Esophagus squamous epithelium (tissue), 5 donors: ENCODE measurements at places on chromosomes 2 and 18.

GRCh38 chr2:40394031-40394430 is 57.9 kb downstream of the SLC8A1 start:
- H3K4me3 ChIP-seq = no peak overlapping the region
- no peaks in the 10 kb centered on the region for H3K27me3 ChIP-seq
- DNase-seq = no peak
- H3K36me3 ChIP-seq = no peaks in the 10 kb centered on the region

DNA sequence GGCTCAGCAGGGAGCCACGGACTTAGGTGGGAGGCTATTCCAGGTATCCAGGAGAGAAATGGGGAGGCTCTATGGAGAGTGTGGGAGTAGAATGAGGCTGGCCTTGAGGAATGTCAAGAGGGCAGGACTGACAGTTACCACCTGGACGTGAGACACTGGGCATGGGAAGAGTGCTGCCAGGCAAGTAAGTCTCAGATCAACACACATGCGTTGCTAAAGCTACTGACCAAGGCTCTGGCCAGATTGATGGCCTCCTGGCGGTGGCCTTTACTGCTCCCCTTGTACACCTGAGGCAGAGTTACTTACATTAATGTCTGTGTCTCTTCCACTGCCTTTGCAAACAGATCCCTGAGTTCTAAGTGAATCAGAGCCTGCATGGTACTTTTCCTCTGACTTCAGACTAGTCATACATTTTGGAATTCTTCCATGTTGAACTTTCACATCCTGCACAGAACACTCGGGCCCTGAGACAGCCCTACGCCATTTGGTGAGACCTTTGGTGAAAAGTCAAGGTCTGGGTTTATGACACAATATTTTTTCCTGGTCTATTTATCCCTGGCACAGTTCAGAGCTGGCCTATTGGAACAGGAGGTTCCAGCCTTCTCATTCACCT is 398.8 kb upstream of the TRIB2 start:
- peaks cover 9% of the 10 kb centered on the region for H3K4me1 ChIP-seq
- DNase-seq = no peak
- H3K4me3 ChIP-seq = no peak overlapping the region

DNA sequence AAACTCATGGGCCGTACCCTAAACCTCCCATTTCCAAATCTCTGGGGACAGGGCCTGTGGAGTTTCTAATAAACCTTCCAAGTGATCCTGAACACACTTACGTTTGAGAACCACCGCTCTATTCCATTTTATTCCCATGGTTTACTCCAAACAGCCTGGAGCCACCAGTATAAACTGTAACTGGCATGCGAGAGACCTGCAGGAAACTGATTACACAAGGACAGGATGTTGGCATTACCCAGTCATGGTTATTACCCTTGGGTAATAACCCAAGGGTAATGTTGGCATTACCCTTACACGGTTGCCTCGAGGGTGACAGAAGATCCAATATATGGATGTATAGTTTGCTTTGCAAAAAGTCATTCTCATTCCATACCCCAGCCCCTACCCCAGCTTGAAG is 37.0 kb upstream of the YPEL5 start:
- no peak for DNase-seq
- no peak overlapping the region for H3K4me3 ChIP-seq
- no peaks in the 10 kb centered on the region for H3K4me1 ChIP-seq
- no peaks in the 10 kb centered on the region for H3K36me3 ChIP-seq

GRCh38 chr2:24791452-24791851 is 1.7 kb downstream of the PTRHD1 start:
- DNase-seq = no peak
- peaks cover 4% of the 10 kb centered on the region for H3K4me1 ChIP-seq
- no peaks in the 10 kb centered on the region for H3K27me3 ChIP-seq

DNA sequence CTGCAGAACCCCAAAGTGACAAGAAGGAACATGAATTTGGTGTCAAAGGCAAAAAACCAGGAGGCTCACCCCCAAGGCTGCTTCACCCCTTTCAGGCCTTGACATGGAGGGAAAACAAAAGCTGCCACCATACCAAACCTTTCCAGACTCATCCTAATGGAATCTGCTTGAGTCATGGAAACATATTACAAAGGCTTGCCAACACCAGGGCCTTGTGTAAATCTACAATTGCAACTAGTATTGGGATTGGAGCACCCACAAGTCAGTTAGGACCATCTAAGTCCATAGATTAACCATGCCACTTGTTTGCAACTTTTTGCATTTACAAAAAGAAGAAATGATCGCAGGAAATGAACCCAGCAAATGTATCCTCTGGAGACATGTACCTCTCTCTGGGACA is 297.6 kb downstream of the CDCA7 start:
- H3K4me3 ChIP-seq = no peak overlapping the region
- H3K36me3 ChIP-seq = no peaks in the 10 kb centered on the region
- H3K27me3 ChIP-seq = no peaks in the 10 kb centered on the region
- H3K4me1 ChIP-seq = no peaks in the 10 kb centered on the region
- H3K27ac ChIP-seq = peak overlapping the region; percentile 62
- no peak for DNase-seq

DNA sequence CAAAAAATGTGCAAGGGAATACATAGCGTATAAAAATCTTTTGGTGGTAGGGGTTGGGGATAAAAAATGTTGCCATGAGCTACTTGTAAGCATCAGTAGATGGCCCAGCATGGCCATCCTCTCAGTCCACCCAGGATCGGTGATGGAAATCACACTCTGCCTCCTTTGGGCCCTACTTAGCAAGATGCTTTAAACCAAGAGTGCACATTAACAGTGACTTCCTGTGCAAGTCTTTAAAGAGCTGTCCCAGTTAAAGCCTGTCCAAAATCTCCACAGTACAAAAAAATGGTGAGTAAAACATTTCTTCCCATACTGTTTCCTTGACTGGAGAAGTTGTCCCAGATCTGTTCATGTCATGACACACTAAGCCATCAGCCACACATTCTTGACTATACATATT is 18.0 kb downstream of the ANKRD44 start:
- peaks cover 5% of the 10 kb centered on the region for H3K4me1 ChIP-seq
- H3K4me3 ChIP-seq = no peak overlapping the region
- no peaks in the 10 kb centered on the region for H3K27me3 ChIP-seq

DNA sequence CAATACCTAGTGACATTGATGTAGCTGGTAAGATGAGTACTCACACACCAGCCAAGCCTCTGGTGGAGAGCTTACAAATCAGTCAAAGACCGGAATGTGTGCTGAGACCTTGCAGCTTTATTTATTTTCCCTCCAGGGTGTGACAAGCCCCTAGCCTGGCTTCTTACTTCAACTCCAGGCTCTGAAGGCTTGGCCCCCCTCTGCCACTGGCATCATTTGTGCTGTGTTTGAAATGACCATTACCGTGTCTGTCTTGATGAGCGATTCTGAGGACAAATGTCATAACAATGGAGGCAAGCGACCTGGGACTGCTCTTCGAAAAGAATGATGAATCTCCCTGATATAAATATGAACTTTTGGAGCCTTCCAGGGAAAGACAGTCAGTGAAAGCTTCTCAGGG is 749.9 kb upstream of the HS6ST1 start:
- H3K27ac ChIP-seq = no peak overlapping the region
- no peaks in the 10 kb centered on the region for H3K4me1 ChIP-seq
- DNase-seq = no peak
- no peaks in the 10 kb centered on the region for H3K36me3 ChIP-seq
- no peak overlapping the region for H3K4me3 ChIP-seq

GRCh38 chr2:172193331-172194089 is 90.8 kb upstream of the DLX2 start:
- no peaks in the 10 kb centered on the region for H3K36me3 ChIP-seq
- no peaks in the 10 kb centered on the region for H3K27me3 ChIP-seq
- H3K4me3 ChIP-seq = no peak overlapping the region
- DNase-seq = no peak
- no peak overlapping the region for H3K27ac ChIP-seq

DNA sequence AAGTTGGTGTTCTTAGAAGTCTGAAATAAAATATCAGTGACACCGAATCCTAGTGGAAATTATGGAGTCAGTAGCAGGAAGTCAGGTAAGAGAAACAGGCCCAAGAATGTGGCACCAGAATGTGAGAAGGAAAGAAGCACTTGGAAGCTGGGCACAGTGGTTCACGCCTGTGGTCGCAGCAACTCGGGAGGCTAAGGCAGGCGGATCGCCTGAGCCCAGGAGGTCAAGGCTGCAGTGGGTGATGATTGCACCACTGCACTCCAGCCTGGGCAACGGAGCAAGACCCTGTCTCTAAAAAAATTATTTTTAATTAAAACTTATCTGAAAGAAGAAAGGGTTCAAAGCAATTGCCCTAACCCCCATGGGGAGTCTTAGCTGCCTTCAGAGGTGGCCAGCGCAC is 268.3 kb upstream of the SALL3 start:
- no peak overlapping the region for H3K27ac ChIP-seq
- DNase-seq = no peak
- H3K4me3 ChIP-seq = no peak overlapping the region
- H3K27me3 ChIP-seq = no peaks in the 10 kb centered on the region
- no peaks in the 10 kb centered on the region for H3K36me3 ChIP-seq
- H3K4me1 ChIP-seq = no peaks in the 10 kb centered on the region

DNA sequence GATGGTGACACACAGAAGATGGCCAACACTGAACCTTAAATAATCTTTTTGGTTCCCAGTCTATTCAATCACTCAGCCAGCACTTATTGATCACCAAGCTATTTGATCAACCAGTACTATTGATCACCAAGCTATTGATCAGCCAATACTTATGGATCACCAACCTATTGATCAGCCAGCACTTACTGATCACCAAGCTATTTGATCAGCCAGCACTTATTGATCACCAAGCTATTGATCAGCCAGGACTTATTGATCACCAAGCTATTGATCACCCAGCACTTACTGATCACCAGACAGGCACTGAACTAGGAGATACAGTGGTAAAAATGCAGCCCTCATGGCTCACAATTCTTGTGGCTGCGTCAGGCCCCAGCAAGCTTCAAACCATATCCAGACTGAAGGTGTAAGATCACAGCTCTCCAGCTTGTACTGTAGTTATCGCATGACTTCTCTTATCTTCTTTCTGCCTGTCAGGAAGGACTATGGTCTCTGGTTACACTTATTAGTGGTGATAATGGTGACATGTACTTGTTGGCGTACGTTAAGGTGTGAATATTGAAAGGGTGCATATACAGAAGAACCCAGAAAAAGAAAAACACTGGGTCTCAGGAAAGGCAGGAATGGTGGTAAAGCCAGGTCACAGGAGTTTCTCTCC is 18.4 kb upstream of the B3GNT2 start:
- H3K36me3 ChIP-seq = no peaks in the 10 kb centered on the region
- DNase-seq = no peak
- H3K4me1 ChIP-seq = peaks cover 6% of the 10 kb centered on the region
- no peak overlapping the region for H3K4me3 ChIP-seq

DNA sequence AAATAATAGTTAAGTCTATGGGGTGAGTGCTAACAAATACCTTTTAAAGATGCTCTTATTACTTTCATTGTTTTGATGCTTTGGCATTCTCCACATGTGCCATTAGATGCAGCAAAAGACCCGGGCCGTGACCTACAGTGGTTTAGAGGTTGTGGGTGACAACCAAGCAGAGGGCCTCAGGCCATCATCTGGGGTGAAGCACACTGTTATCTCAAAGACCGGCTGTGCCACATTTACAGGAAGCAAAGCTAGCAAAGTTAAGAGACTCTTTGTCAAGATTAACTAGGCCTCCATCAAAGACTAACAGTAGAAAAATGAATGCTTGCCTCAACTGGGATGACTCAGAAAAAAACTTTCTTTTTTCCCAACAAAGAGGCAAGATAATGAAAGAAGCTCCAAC is 695.3 kb downstream of the SATB2 start:
- no peaks in the 10 kb centered on the region for H3K36me3 ChIP-seq
- no peak for DNase-seq
- no peaks in the 10 kb centered on the region for H3K27me3 ChIP-seq
- no peak overlapping the region for H3K27ac ChIP-seq
- H3K4me1 ChIP-seq = no peaks in the 10 kb centered on the region

- no peak overlapping the region for H3K4me3 ChIP-seq
- no peaks in the 10 kb centered on the region for H3K4me1 ChIP-seq
- no peak overlapping the region for H3K27ac ChIP-seq
- no peak for DNase-seq
- no peaks in the 10 kb centered on the region for H3K27me3 ChIP-seq
- H3K36me3 ChIP-seq = no peaks in the 10 kb centered on the region
These were observed 36.9 kb downstream of the ATP9B start for GRCh38 chr18:79106084-79106483.

- H3K36me3 ChIP-seq = no peaks in the 10 kb centered on the region
- DNase-seq = no peak
- H3K27ac ChIP-seq = no peak overlapping the region
- no peak overlapping the region for H3K4me3 ChIP-seq
- no peaks in the 10 kb centered on the region for H3K27me3 ChIP-seq
These were observed 100.5 kb downstream of the SPOPL start for GRCh38 chr2:138602166-138602460.

DNA sequence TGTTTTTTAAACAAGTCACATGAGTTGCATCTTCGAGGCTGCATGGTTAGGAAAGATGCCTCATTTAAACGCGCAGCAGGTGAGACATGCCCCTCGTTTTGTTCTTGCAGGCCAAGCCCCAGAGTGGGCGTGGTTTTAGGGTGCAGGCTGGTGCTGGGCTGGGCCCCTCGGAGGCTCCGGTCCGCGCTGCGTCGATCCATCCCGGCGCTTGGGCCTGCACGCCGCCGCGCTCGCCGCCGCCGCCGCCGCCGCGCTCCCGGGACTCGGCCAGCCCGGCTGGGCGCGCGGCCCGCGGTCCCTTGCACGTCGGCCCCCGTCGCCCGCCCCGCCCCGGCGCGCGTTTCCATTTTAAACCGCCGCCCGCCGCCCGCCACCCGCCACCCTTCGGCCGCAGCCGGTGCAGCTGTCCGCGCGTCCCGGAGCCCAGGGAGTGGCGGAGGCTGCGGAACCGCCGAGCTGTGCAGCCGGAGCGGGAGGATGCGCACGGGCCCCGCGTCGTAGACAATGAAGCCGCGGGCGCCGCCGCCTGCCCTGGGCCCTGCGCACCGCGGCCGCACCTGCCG is 175.5 kb downstream of the AGAP1 start:
- no peaks in the 10 kb centered on the region for H3K36me3 ChIP-seq
- DNase-seq = no peak
- H3K27me3 ChIP-seq = no peaks in the 10 kb centered on the region

GRCh38 chr2:44168681-44169154 is at the start of gene PPM1B:
PPM1B (plus strand) TSS chr2:44168875; CDS start chr2:44201200, 32,325 bp downstream.
- peak; percentile 100 for DNase-seq
- peak within 1 kb of the TSS; percentile 90 for H3K4me3 ChIP-seq
- H3K27me3 ChIP-seq = peaks cover 4% of the 10 kb centered on the region
- H3K36me3 ChIP-seq = no peaks in the 10 kb centered on the region
- H3K27ac ChIP-seq = peak within 1 kb of the TSS; percentile 97
- H3K4me1 ChIP-seq = peaks cover 9% of the 10 kb centered on the region

GRCh38 chr18:32909798-32910561 is 137.2 kb upstream of the KLHL14 start:
- no peaks in the 10 kb centered on the region for H3K27me3 ChIP-seq
- DNase-seq = no peak
- no peak overlapping the region for H3K27ac ChIP-seq
- no peak overlapping the region for H3K4me3 ChIP-seq
- no peaks in the 10 kb centered on the region for H3K36me3 ChIP-seq
- H3K4me1 ChIP-seq = no peaks in the 10 kb centered on the region

- no peak for DNase-seq
- no peaks in the 10 kb centered on the region for H3K4me1 ChIP-seq
- no peaks in the 10 kb centered on the region for H3K27me3 ChIP-seq
- H3K4me3 ChIP-seq = no peak overlapping the region
- H3K36me3 ChIP-seq = no peaks in the 10 kb centered on the region
These were observed 153.6 kb downstream of the ALK start for GRCh38 chr2:29767606-29768335.

- H3K4me3 ChIP-seq = no peak overlapping the region
- H3K27ac ChIP-seq = peak overlapping the region; percentile 80
- H3K36me3 ChIP-seq = no peaks in the 10 kb centered on the region
- H3K27me3 ChIP-seq = no peaks in the 10 kb centered on the region
- DNase-seq = no peak
These were observed 92.9 kb upstream of the SLC14A2 start for GRCh38 chr18:45522371-45522770.
